ENCODE measurements at places on chromosomes 13 and 19.

DNA sequence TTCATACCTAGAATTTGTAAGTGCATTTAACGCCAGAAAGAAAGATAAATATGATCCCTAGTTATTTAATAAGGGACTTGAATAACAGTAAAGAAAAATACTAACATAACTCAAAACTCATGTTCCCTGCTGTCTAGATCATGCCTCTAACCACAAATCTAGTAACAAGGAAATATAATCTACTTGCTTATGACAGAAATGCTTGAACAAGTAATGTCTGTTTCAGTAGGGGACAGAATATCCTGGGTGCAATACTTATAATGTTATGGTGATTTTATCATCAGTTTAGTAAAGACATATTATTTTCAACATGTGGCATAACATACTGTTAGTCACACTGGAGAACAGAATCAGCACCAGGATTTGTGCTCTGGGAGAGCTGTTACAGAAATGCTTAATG is 861.9 kb upstream of the SLITRK1 start:
- no peak for DNase-seq

DNA sequence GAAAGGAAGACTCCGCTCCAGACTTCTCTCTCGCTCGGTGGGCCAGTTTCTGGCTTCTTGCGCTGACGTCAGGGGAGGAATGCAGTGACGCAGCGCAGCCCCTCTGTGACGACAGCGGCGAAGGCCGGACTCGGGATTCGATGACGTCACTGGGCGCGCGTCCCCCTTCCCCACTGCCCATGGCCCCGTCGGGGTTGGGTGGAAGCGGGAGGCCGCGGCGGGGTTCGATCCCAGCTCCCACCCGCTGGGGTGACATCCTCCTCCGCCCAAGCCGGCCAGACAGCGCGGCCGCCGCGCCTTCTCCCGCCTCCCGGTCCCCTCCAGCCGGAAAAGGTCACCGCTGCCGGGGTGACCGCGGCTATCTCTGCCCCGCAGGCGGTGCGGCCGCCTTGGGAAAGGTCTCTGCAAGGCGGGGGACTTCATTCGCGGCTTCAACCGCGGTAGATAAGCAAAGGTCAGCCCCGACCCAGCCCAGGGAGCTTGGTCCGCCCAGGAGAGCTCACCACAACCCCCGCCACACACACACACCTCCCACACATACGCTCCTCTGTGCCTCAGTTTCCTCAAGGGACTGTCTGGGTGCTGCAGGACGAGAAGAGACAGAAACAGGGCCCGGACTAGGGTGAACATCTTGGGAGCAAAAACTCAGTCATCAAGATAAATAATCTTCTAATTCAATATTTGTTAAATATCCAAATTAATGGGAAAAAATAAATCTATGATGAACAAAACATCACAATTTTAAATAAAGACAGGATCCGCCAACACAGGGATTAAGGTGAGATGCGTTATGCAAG is 844 bp upstream of the RFX1 start:
- no peak for DNase-seq

DNA sequence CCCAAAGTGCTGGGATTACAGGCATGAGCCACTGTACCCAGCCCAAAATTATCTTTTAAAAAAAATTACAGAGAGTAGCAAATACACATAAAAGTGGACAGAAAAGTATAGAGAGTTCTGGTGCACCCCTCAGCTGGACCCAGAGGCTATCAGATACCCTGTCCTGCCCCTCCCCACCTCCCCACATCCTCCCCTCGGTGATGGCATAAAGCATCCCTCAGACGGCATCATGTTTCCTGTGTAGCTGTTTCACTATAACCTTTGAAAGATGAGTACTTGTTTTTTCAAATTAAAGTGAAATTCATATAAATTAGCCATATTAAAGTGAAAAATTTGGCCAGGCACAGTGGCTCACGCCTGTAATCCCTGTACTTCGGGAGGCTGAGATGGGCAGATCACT is 20.1 kb downstream of the SLC27A1 start:
- no peak for DNase-seq

DNA sequence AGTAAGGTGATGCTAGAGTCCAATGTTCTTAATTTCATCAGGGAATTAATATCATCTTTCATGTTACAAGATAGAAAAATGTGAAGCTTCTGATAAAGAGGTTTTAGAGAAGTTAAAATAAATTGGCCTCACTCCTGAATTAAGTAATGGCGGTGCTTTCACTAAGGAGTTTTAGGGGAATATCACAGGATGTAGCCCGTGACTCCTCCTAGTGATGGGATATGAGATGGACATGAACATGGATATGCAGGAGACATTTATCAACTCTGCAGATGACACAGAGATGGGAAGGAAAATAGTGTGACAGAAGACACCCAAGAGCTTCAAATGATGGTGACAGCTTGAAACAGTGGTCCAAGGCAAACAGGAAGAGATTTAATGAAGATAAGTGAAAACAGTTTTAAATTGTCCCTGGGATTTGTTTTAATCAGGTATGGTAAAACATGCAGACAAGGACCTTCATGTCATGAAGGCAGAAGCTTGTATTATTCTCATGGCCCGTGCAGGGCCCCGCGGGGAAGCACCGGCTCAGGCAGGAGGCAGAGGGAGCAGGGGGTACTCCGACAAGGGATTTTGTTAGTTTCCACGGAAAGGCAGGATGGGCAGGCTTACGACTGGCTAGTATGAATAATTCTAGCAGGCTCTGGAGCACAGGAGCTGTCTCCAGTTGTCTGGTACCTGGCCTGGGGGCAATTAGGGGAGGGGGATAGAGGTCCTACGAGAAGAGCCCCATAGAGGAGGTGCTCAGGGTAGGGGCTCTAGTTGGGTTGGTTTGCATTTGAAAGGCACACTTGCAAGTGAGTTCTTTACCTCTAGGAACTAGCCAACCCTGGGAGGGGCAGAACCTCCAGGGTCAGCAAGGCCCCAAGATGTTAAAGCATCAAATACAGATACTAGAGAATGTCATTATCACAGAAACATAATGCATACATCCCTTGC is 38.7 kb upstream of the FARP1 start:
- no peak for DNase-seq

DNA sequence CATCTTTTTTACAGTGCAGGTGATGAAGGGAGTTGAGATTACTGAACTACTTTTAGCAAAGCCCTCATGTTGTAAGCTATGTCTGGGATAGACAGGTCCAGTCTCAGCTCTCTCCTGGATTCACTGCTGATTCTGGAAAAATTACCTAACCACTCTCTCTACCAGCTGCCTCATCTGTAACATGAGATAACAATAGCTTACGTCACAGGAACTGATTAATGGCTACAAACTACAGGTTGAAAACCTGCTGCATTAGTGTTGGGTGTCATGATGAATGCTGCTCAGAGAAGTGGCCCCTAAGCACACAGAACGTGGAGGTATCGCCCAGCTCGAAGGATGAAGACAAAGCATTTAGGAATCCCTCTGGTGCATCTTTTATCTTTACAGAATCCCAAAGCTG is 277.8 kb downstream of the ABCC4 start:
- DNase-seq = no peak

DNA sequence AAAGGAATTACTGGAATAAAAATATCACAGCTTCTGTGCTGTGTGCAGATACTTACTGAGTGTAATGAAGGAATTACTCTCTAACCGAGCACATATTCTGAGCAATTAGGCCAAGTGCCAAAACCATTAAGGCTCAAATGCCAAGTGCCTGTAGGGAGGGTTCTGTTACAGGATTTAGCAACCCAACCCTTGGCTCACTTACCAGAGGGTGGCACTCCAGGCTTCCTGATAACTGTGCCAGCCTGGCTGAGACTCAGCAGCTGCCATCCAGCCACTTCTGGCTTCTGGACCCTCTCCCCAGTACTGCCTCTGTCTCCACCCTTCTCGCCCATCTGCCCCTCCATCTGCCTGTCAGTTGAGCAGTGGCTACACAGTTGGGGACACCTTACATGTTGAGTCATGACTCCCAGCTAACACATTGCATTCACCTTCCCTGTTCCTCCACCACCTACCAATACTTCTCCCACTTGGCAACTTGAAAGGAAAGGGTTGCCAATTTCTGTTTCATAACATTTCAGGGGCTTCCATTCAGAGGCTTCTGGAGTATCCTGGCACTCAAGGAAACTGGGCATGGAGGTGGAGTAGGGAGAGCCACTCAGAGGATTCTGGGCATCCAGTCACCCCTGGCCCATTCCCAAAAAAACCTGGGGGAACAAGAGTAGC is 110.5 kb downstream of the COG6 start:
- DNase-seq = peak; percentile 9

GRCh38 chr19:30171138-30171635 is 201.0 kb upstream of the ZNF536 start:
- no peak for DNase-seq

- DNase-seq = peak; percentile 72
Measured at GRCh38 chr19:35549174-35549788, 3.9 kb downstream of the TMEM147 start.

- no peak for DNase-seq
Measured at GRCh38 chr19:6734096-6734696, 3.2 kb downstream of the GPR108 start.

GRCh38 chr13:113962975-113963374 is 10.9 kb downstream of the C13orf46 start:
- DNase-seq = no peak

- no peak for DNase-seq
Measured at GRCh38 chr19:53357821-53358581, 7.5 kb upstream of the ZNF525 start.

DNA sequence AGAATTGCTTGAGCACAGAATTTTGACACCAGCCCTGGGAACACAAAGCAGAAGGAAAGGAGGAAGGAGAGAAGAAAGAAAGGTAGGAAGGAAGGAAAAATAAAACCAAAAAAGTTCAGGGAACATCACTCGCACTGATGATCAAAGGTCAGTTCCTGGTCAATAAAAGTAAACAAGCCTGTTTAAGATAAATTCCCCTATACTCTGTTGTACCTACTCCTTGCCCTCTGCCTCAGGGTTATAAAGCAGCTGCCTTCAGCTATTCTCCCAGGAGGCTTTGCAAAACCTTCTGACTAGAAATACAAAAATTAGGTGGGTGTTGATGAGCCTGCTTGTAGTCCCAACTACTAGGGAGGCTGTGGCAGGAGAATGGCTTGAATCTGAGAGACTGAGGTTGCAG is 14.9 kb upstream of the ZNF91 start:
- DNase-seq = no peak

GRCh38 chr19:8331263-8331845 is 10.1 kb downstream of the RPS28 start:
- no peak for DNase-seq

- DNase-seq = no peak
Measured at GRCh38 chr13:110634558-110634957, 19.2 kb downstream of the NAXD start.

- no peak for DNase-seq
Measured at GRCh38 chr19:32343550-32344262, 1.7 kb upstream of the ZNF507 start.

DNA sequence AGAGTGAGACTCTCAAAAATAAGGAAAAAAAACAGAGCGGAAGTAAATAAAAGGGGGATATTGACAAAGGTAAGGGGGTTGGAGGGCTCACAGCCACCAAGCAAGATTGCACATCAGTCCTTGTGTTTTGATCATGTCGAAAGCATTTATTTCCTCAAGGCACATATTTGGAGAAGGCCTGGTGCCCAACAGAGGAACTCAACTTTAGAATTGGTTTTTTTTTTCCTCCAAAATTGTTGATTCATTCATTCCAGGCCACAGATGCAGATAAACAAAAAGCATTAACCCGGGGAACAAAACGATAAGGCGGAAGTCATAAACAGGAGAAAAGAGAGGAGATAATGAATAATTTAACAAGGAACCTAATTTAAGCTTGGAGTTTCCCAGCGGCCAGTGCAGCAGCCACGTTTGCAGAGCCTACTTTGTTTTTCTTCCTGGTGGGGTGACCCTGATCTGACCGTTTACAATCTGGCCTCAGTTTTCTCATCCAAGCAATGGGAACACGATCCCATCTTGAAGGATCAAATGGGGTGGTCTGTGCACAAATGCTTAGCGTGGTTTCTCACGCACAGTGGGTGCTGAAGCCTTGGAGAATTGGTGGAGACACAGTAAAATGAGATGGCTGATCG is 2.1 kb upstream of the PTPRS start:
- DNase-seq = no peak

GRCh38 chr19:57776764-57777296 is 7.4 kb downstream of the ZNF586 start:
- no peak for DNase-seq

GRCh38 chr19:1249298-1249989 is 1.1 kb downstream of the MIDN start:
- DNase-seq = peak; percentile 92

GRCh38 chr19:14434543-14435319 is 1.6 kb downstream of the PKN1 start:
- peak; percentile 29 for DNase-seq

- DNase-seq = no peak
Measured at GRCh38 chr13:97478247-97478646, 44.3 kb downstream of the RAP2A start.

- no peak for DNase-seq
Measured at GRCh38 chr13:112869202-112870050, 99.6 kb upstream of the MCF2L start.

GRCh38 chr13:32977321-32977720 is 38.9 kb upstream of the KL start:
- DNase-seq = no peak

DNA sequence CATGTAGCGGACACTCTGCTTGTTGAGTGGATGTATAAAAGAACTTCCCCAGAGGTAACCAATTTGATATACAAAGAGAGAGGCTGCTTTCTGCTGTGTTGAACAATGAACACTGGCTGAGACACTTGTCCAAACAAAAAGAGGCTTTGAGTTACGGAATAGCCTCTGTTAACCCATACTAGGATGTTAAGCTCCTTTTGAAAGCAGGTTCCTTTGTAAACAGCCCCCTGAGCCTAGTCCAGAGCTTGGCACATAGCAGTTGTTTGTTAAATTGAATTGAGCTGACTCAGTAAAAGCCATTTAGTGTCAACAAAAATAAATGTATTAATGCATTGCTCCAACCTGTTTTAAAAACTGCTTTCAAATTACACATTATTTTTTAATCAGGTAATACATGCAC is 200.1 kb downstream of the MZT1 start:
- DNase-seq = no peak

- no peak for DNase-seq
Measured at GRCh38 chr13:95650696-95651095, 6.2 kb upstream of the DZIP1 start.

- no peak for DNase-seq
Measured at GRCh38 chr13:65907666-65908525, 1322.2 kb downstream of the PCDH9 start.

DNA sequence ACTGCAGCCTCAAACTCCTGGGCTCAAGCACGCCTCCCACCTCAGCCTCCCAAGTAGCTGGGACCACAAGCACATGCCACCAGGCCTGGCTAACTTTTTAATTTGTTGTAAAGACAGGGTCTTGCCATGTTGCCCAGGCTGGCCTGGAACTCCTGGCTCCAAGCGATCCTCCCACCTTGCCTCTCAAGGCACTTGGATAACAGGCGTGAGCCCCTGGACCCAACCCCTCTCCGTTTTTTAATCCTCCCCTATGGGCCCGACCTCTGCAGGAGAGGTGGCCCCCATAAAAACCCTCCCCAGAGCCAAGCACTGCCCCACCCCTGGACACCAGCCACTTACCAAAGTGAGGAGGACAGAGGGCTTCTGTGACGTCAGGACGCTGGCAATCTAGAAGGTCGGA is 28.6 kb downstream of the PEPD start:
- DNase-seq = no peak

- DNase-seq = no peak
Measured at GRCh38 chr19:8500158-8500557, 2.3 kb downstream of the PRAM1 start.
